Stimulated activated CD8-positive, alpha-beta memory T cell treated with anti-CD3 and anti-CD28 coated beads, Interleukin-4, amount 100 ng/mL, for 1 hour (primary cell): ENCODE measurements at places on chromosomes 12 and 14.

GRCh38 chr12:15997910-15998309, 86.8 kb downstream of the DERA start:
- no peak for DNase-seq

GRCh38 chr12:48004053-48004941, at the start of gene COL2A1:
Gene COL2A1 (minus strand): TSS chr12:48004476. CDS start chr12:48004321, 155 bp downstream.
- DNase-seq, result no peak

- DNase-seq, result no peak
Observed at GRCh38 chr14:86575141-86575540, 1045.2 kb downstream of the FLRT2 start.

DNA sequence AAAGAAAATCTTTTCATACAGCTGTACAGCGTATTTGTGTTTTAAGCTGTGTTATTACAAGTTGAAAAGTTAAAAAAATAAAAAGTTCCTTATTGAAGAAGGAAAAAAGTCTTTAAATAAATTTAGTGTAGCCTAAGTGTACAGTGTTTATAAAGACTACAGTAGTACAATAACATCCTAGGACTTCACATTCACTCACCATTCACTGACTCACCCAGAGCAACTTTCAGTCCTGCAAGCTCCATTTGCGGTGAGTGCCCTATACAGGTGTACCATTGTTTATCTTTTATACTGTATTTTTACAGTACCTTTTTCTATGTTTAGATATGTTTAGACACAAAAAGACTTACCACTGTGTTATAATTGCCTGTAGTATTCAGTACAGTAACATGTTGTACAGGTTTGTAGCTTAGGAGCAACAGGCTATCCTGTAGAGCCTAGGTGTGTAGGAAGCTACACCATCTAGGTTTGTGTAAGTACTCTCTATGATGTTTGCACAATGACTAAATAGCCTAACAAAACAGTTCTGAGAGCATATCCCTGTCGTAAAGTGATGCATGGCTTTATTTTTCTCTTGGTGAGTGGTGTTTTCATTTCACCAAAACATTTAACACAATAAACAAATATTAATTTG, 275.2 kb downstream of the DACT1 start:
- DNase-seq, result no peak

DNA sequence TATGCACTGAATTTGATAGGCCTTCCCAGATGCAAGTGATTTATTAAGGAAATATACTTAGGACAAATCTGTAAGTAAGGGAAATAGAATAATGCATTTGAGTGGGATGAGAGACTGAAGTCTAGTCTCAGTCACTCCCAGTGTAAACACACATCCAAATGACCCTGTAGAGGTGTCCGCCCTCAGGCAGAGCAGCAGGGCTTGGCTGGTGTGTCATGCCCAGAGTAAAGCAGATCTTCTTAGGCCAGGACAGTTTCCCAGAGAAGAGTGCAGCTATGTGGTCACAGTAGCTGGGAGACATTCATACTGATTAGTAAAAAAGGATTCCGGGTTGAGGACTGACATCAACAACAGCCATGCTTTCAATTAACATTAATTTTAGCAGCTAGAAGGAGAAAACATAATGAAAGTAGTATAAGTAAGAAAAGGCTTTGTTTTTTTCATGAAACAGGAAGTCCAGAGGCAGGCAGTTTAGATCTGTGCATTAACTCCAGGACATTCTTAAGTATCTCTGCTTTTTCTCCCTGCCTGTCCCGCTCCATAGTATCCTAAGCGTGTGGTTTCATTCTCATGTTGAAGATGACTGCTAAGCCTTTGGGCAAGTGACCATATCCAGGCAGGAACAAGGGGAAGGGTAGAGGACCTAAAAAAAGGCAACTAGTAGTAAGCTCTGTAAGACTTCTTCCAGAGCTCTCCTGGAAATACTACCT, 35.7 kb downstream of the CNTN1 start:
- DNase-seq, result no peak

DNA sequence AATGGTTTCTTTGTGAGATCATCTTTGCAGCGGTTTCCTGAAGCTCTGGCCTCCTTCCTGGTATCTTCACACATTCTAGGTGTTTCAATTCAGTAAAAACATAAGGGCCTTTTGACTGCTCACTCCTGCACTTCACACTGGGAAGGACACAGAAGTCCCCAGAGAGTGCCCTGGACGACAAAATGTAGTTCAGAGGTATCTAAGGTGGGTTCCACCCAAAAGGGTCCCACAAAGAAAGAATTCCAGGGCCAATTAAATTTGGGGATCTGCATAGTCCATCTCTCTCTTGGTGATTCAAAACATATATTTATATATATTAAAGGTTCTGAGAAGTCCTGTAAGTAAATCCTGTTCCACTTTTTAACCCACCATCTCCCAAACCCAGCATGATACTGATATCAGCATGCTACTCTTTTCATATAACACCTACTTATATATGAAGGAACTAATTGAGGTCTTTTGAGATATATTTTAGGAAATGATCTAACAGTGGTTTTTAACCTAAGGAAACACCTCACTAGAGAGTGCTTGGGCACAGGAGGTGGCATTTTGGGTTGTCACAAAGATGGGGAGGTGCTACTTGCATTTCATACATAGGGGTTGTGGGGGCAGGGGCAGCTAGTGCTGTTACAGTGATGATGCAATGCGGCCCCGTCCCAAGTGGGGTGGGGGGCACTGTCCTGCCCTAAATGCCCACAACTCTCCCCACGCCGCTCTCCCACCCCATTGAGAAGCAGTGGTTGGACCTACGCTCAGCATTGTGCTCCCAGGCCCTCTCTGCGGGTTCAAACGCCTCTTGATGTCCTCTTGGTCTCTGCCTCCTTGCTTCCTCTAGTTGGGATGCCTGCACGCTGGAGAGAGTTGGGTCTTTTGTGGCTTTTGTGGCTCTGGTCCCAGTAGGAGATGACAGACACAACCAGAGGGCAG, 109.4 kb downstream of the ARF6 start:
- DNase-seq, result no peak

- no peak for DNase-seq
Observed at GRCh38 chr14:74945261-74945851, 10.0 kb downstream of the PGF start.

DNA sequence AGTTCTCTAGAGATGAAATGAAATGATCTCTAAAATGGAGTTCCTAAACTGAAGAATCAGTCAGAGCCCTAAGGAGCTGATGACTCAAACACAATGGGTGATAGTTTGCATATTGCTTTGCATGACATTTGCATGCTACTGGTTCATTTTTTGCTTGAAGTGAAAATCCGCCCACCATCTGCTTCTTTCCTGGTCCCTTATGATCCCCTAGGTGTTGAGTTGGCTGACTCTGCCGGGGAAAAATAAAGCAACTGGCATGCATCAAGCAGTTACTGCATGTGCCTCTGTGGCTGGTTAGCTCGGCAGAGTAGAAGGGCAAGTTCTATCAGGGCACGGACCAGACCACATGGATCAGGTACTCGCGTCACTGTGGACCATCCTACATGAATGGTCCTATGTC, 151.1 kb downstream of the PPM1H start:
- no peak for DNase-seq

DNA sequence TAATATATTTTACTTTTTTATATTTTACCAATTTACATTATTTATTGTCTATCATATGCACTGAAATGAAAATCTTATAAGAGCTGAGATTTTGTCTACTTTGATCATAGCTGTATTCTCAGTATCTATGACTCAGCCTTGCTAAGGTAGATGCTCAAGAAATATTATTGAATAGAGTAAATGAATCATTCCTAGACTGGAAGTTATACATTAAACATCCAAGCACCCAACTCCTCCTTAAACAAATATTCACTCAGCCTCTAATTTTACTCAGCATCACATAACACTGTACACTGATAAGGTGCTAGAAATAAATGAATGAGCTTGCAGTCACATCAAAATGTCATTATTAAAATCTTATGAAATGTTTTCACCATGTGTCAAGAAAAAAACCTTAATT, 1424.9 kb downstream of the LRFN5 start:
- DNase-seq, result no peak

DNA sequence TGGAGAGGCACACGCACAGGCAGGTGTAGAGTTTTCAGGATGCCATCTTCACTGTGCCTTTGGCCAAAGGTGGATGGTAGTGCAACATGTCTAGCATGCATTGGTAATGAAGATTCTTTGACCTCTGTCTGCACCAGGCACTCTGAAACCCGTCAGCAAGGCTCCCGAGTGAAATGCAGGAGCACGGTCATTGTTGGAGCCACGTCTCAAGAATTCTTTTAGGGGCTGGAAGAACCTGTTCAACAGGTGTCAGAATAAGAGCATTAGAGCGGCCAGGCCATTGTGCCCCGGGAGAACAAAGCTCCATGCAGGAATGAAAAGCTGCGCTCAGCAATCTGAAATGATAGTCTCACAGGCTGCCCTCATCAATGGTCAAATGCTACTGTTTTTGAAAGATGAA, 40.2 kb upstream of the DICER1 start:
- DNase-seq, result no peak

DNA sequence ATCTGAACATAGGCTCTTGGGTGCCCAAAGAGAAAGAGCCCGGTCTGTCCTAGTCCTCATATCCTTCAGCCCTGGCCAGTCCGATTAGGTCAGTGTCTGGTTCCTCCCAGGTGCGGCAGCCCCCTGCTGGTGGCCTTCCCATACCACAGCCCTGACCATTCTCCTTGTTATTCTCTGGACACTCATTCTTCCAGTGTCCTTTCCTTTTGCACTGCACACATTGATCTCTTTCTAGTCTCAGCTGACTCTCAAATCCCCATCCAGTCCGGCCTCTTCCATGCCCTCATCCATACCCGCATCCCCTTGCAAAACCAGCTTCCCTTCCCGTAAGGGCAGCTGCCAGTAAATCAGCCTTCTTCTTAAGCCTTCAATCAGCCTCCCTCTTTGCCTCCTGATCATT, 1316.3 kb downstream of the TMEM121 start:
- no peak for DNase-seq

GRCh38 chr12:18135509-18135908, 45.5 kb upstream of the RERGL start:
- no peak for DNase-seq

DNA sequence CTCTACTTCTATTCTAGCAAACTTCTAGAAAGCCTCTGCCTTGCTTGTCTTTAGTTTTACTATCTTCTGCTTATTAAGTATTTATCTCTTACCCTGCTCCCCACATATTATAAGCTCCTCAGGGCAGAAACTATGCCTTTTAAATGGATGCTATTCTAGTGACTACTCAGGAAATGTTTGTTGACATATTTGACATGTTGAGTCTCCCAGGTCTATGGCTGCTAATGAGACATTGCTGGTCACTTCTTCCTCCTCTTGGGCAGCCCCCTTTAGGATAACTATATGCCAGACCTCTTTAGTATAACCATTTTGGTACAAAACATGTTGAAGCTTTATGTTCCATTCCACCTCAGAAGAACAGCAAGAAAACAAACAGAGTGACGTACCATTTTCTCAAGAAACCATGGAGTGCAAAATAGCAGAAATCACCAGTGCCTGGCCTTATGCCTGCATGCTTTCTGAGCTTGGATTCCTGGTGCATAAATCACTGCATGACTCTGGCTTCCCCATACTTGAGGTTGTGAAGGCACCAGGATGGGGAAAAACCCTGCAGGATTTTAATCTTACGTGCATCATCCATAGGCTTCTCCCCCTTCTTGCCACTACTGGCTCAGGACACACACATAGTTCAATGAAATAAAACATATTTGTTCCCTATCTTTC, 202.6 kb downstream of the TMX1 start:
- DNase-seq, result no peak

- DNase-seq, result no peak
Observed at GRCh38 chr14:100644784-100645183, 57.6 kb upstream of the BEGAIN start.

- DNase-seq, result no peak
Observed at GRCh38 chr14:51463461-51463860, 188.2 kb upstream of the FRMD6 start.

DNA sequence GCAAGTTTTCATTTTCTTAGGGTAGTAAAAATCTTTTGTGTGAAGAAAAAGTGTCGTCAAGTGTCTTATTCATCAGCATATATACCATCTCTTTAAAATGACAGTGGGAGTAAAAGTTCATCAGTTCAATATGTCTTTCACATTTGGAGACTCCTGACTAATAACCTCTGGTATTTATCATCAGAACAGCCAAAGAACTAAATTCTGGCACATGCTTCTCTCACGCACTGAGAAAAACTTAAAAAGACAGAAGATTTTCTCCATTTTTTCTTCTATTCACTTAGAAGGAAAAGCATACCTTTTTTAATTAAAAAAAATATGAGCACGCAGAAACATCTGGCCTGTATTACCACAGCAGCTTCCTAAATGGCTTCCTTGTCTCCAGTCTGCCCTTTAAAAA, 265.7 kb downstream of the AKAP6 start:
- DNase-seq, result no peak

DNA sequence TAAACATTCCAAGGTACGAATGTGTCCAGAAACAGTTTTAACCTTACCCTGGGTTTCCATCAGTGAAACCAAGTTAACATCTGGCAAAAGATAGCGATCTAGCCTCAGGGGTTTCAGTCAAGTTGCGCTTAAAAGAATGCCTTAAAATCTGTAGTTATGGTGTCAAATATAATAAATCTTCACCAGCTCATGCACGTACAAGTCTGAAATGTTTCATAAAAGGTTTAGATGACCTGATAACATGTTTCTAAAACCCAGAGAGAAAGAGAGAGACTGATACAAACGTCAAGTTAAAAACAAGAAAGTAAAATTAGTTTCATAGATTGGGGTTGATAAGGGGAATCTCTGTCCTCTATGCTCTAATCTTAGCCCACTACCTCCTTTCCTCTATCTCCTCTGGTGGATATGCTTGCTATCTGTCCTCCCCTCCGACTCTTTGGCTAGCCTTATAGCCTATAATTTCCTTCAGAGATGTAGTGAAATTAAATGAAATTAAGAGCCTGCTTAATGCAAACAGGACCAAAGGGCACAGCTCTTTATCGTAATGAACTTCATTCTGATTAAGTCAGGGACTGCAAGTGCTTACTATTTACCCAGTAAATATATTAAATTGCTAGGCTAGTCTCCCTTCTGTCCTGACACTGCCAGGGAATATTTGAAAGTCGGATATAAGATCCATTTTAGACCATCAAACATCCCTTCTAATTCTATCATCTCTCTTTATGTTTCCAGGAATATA, 18.4 kb upstream of the FOS start:
- no peak for DNase-seq

DNA sequence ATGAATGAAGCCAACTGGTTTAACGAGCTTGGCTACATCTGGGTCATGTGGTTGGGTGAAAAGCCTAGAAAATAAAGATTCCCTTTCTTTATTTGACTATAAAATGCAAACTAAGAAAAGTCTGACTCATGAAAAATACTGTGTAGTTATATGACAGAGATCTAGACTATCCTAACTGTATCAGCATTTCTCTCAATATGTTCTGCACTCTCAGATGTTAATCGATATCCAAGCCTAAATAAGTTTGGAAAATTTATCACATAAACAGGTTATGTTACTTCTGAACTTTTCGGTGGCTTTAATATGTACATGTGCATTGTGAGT, 133.1 kb downstream of the DAAM1 start:
- no peak for DNase-seq

GRCh38 chr14:67963960-67964812, 144.6 kb downstream of the RAD51B start:
- no peak for DNase-seq

DNA sequence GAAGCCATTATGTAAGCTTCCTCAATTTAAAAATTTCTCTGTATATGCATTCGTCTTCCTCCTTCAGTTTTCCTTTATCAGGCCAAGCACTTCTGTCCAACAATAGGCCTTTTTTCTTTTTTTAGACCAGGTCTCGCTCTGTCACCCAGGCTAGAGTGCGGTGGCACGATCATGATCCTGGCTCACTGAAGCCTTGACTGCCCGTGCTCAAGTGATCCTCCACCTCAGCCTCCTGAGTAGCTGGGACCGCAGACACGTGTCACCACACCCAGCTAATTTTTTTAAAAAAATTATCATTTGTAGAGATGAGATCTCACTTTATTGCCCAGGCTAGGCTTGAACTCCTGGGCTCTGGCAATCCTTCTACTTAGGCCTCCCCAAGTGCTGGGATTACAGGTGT, 25.8 kb downstream of the TAOK3 start:
- no peak for DNase-seq
